ENCODE measurements at places on chromosomes 4 and X.
A peak's percentile ranks its signal among the peaks of the same experiment; 100 is the strongest.

- no peak for DNase-seq
Observed at GRCh38 chr4:113759696-113760093, 1.8 kb downstream of the CAMK2D start.

DNA sequence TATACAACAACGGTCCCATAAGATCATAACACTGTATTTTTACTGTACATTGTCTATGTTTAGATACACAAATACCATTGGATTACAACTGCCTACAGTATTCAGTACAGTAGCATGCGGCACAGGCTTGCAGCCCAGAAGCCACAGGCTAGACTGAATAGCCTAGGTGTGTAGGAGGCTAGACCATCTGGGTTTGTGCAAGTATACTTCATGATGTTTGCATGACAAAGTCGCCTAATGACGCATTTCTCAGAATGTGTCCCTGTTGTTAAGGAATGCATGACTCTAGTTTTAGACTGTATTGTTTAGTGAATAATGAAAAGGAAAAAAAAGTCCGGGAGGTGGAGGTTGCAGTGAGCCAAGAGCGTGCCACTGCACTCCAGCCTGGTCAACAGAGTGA is 56.5 kb upstream of the C4orf50 start:
- DNase-seq = no peak

DNA sequence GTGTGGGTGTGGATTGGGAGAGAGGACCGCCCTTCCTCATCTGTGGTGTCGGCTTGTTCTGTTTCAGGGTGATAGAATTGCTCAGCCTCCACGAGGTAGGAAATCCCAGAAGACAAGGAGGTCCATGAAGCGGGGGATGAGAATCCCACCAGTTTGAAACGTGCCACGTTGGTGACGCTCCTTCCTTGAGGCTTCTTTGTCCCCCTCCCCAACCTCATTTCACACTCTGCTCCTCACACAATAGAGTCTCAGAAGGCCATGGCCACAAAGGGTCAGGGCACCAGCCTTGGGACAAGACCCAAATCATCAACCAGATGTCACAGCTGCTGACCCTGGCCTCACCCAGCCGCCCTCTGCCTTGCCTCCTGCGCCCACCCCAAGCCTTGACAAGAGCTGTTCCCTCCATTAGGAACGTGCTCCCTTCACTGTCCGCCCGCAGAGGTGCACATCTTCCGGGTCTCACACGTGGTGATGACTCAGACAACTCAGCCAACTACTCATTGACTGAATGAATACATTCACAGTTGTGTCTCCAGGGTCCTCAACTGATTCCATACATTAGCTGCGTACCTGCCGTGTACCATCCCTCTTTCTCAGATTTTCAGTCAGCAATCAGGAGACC is 18.3 kb downstream of the BLOC1S4 start:
- DNase-seq = no peak

DNA sequence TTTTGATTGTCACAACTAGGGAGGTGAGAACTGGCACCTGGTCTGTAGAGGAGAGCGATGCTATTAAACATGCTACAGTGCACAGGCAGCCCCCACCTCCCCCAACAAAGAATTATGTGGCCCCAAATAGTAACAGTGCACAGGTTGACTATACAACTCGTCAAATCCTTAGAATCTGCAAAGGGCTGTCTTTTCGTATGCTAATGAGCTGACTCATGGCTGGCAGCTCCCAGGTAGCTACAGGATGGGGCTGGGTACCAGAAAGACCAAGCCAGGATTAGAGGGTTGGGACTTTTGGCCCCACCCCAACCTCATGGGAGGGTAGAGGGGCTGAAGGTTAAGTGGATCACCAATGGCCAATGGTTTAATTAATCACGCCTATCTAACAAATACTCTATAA is 104.7 kb upstream of the SORBS2 start:
- DNase-seq = no peak

DNA sequence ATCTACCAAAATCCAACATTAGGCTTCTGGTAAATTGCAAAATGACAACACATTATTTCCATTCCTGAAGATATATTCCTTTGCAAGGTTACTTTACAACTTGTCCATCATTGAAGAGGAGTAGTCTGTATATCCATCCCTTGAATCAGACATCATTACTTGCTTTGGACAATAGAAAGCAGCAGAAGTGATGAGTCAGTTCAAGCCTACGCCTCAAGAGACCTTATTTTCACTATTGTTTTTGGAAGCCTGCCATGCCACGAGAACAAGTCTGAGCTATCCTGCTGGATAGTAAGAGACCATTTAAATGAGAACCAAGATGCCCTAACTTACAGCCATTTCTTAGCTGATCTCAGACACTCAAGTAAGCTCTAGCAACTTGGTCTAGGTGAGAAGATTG is 246.0 kb upstream of the HHIP start:
- peak; percentile 94 for DNase-seq

DNA sequence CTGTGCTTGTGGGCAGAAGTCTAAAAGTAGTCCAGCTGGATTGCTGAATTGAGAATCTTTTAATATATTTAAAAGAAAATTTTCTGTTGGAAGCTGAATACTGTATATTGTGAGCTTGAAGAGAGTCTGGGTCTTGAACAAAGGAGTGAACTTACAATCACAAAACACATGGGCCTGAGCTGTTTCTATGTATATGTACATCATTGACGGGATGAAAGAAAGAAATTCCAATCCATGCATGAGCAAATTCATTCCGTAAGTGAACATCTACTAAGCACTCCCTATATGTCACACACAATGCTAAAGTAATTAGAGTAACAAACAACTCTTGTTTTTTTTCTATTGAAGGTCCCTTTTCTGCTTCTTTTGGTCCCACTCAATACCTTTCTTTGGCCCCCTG is 331.0 kb downstream of the HS3ST1 start:
- no peak for DNase-seq

GRCh38 chr4:169199184-169199583 is 71.6 kb downstream of the SH3RF1 start:
- DNase-seq = no peak

- no peak for DNase-seq
Observed at GRCh38 chr4:39433878-39434492, 24.7 kb downstream of the RPL9 start.

GRCh38 chr4:155962767-155963166 is 9.1 kb upstream of the CTSO start:
- no peak for DNase-seq

GRCh38 chrX:75784680-75785491 is at the start of gene MAGEE2:
MAGEE2 (minus strand) TSS chrX:75785254; CDS start chrX:75785051, 203 bp downstream.
- DNase-seq = no peak

DNA sequence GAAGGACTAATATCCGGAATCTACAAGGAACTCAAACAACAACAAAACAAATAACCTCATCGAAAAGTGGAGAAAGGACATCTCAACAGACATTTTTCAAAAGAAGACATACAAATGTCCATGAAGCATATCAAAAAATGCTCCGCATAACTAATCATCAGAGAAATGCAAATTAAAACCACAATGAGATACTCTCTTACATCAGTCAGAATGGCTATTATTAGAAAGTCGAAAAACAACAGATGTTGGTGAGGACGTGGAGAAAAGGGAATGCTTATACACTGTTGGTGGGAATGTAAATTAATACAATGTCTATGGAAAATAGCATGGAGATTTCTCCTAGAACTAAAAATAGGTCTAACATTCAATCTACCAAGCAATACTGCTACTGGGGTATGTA is 51.1 kb upstream of the MYOZ2 start:
- DNase-seq = no peak

- DNase-seq = no peak
Observed at GRCh38 chrX:144379156-144379555, 495.3 kb downstream of the UBE2NL start.

DNA sequence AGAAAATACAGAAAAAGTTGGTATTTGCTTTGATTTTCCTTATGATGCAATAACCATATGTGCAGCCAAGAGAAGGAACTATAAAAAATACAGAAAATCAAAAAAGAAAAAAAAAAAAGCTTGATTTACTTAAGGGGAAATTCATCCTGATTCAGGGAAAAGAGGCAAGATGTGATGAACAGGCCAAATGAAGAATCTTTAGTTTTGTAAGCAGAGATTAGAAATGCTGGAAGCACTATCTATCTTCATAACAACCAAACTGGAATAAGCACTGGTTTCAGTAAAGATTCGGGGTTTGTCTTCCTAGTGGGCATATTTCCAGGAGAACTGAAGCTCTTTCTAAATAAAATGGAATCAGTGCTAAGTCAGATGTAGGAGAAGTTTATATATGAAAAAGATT is 82.9 kb upstream of the KCNIP4 start:
- DNase-seq = no peak

GRCh38 chr4:78684325-78685079 is 91.6 kb upstream of the BMP2K start:
- DNase-seq = peak; percentile 69

DNA sequence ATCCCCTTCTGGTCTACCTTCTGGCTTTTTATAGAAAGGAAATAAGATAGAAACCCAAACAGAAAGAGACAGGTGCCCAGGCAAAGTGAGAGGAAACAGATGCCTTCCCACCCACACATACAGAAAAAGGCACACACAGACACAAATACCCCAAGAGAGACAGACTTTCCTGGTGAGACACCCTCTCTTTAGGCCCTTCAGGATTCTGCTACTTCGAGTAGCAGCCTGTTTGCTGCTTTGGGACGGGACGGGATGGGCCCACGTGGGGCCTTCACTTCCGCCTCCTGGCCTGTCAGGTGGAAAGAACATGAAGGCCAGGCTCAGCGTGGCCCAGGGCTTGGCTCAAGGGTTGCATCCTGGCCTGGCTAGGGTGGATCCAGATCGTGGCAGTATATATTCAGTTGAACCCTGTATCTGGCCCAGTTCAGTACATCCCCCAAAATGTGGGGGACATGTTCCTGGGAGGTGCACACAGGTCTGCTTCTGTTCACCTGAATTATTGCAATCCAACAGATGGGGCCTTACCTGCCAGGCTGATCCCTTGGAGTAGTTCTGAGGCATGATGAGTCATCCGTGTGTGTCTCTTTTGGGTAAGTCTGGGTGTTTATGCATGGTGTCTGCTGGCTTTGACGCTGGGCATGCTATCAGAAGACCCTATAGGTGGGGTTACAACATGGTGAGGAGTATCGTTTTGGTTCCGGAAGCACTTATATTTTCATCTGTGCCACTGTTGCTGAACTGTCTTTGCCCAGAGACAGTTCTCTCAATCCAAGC is 2.4 kb downstream of the ZNF275 start:
- no peak for DNase-seq

GRCh38 chrX:69361311-69361845 is 142.7 kb upstream of the NALF2 start:
- peak; percentile 0 for DNase-seq

- DNase-seq = peak; percentile 54
Observed at GRCh38 chr4:117560329-117560728, 474.0 kb upstream of the NDST3 start.

GRCh38 chr4:186104890-186105646 is 564 bp downstream of the FAM149A start:
- peak; percentile 5 for DNase-seq

Measured in choroid plexus epithelial cell (primary cell).